IMR-90 (cell line): ENCODE measurements at places on chromosomes 7 and 10.

GRCh38 chr7:37495574-37496184 is 47.0 kb upstream of the ELMO1 start:
- no peaks in the 10 kb centered on the region for H3K36me3 ChIP-seq
- DNase-seq, result peak; percentile 13
- H3K4me1 ChIP-seq, result no peaks in the 10 kb centered on the region
- H3K4me3 ChIP-seq, result no peak overlapping the region

DNA sequence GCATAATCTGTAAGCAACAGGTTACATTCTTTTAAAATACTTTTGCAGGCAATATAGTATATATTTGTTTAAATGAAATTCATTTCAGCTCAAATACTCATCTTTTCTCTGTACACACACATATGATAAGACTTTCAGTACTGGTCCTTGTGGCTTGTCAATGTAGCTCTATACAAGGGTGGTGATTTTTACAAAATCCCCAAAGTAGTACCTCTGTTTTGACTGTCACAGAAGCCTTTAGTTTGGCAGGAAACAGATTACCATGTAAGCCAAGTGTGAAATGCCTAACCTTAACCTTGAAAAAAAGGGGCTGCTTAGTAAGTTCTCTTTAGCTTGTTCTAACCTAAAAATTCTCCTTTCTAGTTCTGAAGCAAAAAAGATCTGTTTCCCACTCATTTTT is 87.9 kb downstream of the KCND2 start:
- no peaks in the 10 kb centered on the region for H3K36me3 ChIP-seq
- no peaks in the 10 kb centered on the region for H3K4me1 ChIP-seq
- H3K27me3 ChIP-seq, result no peaks in the 10 kb centered on the region
- no peak overlapping the region for H3K4me3 ChIP-seq
- no peak overlapping the region for H3K27ac ChIP-seq

DNA sequence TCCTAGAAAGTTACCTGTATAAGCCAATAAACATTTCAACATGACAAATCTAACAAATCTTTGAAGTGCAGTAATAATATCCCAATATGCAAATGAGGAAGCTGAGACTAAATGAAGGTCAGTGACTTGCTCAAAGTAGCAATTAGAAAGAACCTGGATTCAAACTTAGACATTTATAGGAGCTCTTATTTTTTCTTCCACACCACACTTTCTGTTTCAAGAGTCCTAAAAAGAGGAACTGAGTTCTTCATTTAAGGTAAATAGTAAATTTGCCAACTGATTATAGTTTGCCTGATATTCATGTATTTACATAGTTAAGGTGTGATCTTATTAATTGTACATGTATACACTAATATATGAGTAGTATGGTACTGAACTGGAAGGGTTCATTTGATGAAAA is 44.0 kb downstream of the KLHDC10 start:
- H3K4me3 ChIP-seq, result no peak overlapping the region
- peaks cover 4% of the 10 kb centered on the region for H3K36me3 ChIP-seq
- H3K27ac ChIP-seq, result no peak overlapping the region

- no peak overlapping the region for H3K27ac ChIP-seq
- DNase-seq, result peak; percentile 43
- peaks cover 9% of the 10 kb centered on the region; the same call in 1 of the 2 replicates for H3K4me1 ChIP-seq
- H3K36me3 ChIP-seq, result no peaks in the 10 kb centered on the region
- H3K27me3 ChIP-seq, result peaks cover 16% of the 10 kb centered on the region
- H3K4me3 ChIP-seq, result no peak overlapping the region
Measured at GRCh38 chr10:103281753-103282152, 4.8 kb downstream of the INA start.

DNA sequence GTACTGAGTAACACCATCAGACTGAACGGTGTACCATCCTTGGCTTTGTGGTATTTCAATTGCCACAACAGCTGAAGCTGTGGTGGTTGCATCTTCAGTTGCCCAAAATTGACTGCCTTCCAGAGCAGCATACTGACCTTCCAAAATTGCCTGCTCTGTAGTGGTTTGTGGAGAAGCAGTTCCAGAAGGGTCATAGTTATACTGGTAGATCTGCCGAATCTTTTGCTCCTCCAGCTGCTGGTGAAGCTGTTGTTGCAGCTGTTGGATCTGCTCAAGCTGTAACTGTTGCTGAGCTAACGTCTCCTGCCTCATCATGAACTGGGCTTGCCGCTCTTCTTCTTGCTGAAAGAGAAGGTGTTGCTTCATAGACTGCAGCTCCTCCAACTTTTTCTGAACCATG is 212.2 kb downstream of the PCLO start:
- no peak overlapping the region for H3K4me3 ChIP-seq
- no peaks in the 10 kb centered on the region for H3K36me3 ChIP-seq
- H3K4me1 ChIP-seq, result no peaks in the 10 kb centered on the region
- H3K27me3 ChIP-seq, result no peaks in the 10 kb centered on the region
- H3K27ac ChIP-seq, result no peak overlapping the region

GRCh38 chr10:109975244-109976190 is 32.3 kb upstream of the ADD3 start:
- H3K4me3 ChIP-seq, result no peak overlapping the region
- no peak for DNase-seq
- H3K4me1 ChIP-seq, result peaks cover 4% of the 10 kb centered on the region; the same call in 1 of the 2 replicates
- no peaks in the 10 kb centered on the region for H3K36me3 ChIP-seq

DNA sequence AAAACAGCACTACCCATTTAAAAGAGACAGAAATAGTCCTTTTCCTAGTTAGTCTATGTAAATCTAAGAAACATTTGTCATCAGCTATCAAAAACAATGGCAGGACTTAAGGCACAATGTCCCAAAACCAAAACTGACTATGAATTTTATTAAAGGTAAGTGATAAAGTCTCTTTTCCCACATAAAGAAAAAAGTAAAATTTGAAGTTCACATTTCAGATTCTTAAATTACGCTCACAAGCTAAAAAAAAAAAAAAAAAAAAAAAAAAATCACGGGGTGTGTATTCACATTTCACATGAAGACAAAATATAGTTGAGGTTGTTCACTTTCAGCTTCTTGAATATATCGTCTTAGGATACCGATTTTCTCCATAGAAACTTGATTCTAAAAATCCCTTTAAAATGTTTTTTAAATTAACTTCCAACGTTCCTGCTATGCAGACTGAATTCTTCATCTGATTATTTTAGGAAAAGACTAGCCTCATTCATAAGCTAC is 1.6 kb downstream of the P4HA1 start:
- DNase-seq, result no peak
- H3K27ac ChIP-seq, result peak overlapping the region; percentile 91; the same call in 1 of the 2 replicates
- H3K27me3 ChIP-seq, result no peaks in the 10 kb centered on the region
- peaks cover 2% of the 10 kb centered on the region for H3K36me3 ChIP-seq

GRCh38 chr10:5943536-5943935 is 33.8 kb downstream of the IL15RA start:
- no peaks in the 10 kb centered on the region for H3K27me3 ChIP-seq
- H3K36me3 ChIP-seq, result peaks cover 2% of the 10 kb centered on the region
- DNase-seq, result peak; percentile 59
- H3K4me3 ChIP-seq, result no peak overlapping the region

DNA sequence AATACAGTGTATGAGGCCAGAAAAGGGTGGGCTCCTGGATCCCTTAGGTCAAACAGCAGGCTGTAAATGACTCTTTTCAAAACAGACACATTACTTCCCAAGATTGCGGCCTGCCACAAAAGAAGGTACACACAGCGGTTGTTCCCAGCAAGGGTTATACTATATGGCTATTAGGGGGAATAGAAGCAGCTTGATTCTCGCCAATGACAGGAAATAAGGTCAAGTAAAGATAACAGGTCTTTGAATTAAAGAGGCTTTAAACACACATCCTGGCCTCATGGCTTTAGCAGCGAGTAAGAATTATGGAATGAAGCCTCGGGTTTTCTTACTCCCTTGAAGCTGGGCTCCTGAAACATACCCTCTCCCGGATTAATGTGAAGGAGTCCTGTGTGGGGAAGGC is 58.3 kb downstream of the CYP26A1 start:
- no peak overlapping the region for H3K27ac ChIP-seq
- no peaks in the 10 kb centered on the region for H3K36me3 ChIP-seq
- H3K4me3 ChIP-seq, result no peak overlapping the region
- peaks cover 17% of the 10 kb centered on the region for H3K27me3 ChIP-seq

GRCh38 chr10:132907821-132908620 is 34.3 kb downstream of the CFAP46 start:
- H3K27ac ChIP-seq, result no peak overlapping the region
- H3K27me3 ChIP-seq, result peaks cover 3% of the 10 kb centered on the region; the same call in 1 of the 2 replicates
- no peak overlapping the region for H3K4me3 ChIP-seq
- no peaks in the 10 kb centered on the region for H3K36me3 ChIP-seq
